ENCODE measurements at places on chromosomes 7 and 10. TPM values are rescaled to one million over a fixed set of nuclear protein-coding genes. Genes with fewer than 3 reads are reported as not detected.

Gene NKX2-3
- not detected for polyA plus RNA-seq

- no peak for DNase-seq
Observed at GRCh38 chr7:33798686-33799325, 106.5 kb upstream of the BMPER start.

DNA sequence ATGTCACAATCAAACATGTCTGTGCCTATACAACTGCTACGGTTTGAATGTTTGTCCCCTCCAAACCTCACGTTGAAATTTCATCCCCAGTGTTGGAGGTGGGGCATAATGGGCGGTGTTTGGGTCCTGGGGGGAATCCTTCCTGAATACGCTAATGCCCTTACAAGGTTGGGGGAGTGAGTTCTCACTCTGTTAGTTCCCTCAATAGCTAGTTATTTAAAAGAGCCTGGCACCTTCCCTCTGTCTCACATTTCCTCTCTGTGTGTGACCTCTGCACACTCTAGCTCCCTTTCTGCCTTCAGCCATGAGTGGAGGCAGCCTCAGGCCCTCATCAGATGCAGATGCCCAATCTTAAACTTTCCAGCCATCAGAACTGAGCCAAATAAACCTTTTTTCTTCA lies 129.5 kb downstream of the GRM8 start:
- DNase-seq = no peak

DNA sequence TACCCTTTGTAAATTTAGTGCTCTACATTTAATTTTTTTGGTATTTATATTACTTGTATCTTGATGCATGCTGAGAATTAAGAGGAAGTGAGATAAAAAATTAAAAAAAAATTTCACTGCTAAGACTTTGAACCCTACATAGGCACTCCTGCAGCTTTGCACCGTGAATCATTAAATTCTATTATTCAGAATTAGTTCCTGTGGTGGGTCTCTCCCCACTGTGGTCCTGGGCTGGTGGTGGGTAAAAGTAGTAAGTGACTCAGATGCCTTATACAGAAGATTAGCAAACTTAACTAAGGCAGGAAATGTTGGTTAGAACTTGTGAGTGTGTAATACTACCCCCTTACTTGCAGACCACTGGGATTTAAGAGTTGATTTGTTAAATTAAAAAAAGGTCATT lies 72.6 kb downstream of the AP3M1 start:
- no peak for DNase-seq

- no peak for DNase-seq
Observed at GRCh38 chr10:76970711-76971519, 666.7 kb downstream of the KCNMA1 start.

All from naive thymus-derived CD4-positive, alpha-beta T cell (primary cell).